ENCODE measurements at places on chromosomes 3 and 15.

DNA sequence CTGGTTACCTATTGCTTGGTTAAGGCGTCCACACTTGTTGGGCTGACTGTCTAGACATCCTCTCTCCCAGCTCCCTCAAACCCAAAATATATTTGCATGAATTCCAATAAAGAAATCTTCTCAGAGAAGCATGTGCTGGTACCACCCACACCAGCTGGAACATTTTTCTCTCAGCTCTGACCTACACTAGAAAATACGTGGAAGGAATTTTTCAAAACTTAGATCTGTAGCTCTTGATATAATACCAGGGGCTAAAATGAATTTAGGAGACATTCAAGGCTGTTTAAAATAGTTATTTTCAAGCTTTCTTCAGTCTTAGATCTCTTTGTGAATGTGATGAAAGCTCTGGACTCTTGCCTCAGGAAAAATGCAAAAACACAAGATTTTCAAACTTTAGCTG, 590.4 kb downstream of the PDCD6IP start:
- no peak for DNase-seq

DNA sequence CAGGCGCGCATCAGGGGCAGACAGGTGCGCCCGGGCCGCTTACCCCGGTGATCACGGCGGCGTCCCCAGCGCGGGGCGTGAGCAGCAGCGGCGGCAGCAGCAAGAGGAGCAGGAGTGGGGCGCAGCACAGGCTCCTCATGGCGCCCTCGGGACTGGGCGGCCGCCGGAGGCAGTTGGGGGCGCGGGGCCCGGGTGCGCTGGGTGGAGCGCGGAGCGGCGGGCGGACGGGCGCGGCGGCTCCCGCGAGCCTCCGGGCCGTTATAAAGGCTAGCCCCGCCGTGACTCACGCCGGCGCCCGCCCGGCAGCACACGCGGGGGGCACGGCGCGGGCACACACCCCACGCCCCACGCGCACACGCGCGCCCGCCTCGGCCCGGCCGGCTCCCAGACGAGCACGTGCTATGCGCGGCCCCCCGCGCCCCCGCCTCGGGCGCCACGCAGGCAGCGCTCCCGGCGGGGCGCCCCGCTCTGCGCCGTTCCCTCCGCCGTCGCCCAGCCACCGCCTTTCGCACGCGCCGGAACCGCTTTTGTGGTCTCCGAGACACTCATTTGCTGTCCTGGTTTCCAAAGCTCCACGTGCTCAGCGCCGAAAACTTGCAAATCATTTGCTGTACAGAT, at the start of gene PROK2:
Gene PROK2, minus strand, starts transcription at position 235 of the 618 bp plus-strand sequence. Its CDS starts 96 bp downstream, at position 139.
- no peak for DNase-seq

DNA sequence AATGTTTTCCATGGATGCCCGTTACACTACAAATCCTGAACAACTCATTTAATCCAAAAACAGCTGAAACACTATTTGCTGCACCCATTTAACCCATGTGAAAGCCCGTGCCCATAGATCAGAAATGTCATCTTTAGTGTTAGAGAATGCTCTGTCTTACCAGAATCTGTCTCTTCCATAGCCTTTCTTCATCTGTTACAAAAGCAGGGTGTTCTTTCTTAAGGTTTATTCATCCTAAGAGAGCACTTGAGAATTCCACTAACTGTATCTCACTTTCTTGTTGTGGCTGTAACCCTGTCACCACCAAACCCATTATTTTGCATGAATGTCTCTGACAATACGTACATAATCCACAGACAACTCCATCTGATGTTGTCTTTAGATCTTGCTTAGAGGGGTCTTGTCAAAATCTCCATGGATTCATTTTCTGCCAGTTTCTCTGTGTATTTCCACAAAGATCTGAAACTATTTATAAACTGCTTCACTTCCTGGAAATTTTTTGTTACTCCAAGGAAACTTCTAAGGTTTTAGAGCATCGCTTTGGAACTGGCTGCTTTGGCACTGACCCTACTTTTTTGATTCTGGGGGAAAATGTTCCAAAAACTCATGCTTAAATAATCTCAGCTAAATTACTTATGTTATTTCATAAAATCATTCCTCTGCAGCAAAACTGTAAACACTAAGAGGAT, 167.8 kb upstream of the CCDC54 start:
- DNase-seq = no peak

DNA sequence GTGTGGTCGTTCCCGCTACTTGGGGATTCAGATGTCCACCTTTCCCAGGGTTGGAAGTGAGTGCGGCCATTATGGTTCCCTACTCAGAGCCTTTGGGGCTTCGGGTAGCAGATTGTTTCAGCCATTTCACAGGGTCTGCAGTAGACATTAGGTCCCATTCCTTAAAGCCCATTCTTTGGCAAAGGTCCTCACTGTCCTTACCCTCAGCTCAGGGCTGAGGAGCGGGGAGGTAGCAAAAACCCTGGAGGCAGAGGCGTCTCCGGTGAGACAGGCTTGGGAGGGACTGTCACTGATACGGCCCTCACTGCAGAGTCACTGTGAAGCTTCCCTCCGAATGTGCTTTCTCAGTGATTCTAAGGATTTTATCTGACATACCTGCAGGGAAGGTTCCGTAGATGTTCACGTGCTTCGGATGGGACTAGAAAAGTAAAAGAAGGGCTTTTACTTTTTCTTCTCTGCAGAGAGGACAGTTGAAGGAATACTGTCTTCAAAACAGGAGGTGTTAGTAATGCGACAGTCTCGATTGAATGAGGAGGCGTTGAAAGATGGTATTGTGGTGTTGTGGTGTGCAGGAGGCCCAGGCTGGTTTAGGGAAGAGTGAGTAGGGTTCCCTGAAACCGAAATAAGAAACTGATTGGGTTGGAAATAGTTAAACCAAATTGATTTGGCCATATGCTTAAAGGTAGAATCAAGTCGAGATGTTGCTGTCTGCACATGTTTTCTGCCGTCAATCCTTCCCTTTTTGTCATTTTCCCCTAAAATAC, 630 bp downstream of the ATP6V1A start:
- DNase-seq = peak; percentile 27

DNA sequence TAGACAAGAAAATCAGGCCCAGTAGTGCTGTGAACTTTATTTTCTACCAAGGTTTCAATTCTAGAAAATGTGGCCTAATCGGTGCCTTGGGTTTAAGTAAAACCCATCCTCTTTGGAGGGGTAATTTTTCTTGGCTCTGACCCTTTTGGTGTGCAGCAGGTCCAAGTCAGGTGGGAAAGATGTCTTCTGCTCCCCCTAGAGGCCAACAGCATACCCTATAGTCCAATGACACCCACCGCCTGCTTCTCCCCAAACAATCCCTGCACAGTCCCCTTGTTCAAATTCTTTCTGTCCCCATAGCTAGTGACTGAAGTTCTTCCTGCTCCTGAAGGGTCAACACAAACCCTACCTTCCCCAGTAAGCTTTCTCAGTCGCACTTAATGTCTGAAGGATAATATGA, 261.8 kb upstream of the GOLGA6L4 start:
- DNase-seq = peak; percentile 22

DNA sequence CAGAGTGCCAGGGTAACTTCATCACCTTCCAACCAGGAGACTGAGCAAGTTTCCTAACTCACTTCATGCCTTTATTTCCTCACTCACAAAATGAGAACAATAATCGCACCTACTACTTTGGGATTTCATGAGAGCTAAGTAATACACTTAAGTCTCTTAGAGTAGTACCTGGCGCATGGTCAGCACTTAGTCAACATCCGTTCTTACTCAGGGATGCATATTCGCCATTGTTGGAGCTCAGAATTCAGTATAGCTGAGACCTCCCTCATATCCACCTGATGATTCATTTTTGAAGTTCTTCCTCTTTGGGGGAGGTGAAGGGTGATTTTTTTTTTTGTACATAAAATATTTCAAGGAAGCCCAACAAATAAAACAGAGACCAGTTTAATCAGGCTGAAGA, 188.2 kb downstream of the AGBL1 start:
- DNase-seq = no peak

DNA sequence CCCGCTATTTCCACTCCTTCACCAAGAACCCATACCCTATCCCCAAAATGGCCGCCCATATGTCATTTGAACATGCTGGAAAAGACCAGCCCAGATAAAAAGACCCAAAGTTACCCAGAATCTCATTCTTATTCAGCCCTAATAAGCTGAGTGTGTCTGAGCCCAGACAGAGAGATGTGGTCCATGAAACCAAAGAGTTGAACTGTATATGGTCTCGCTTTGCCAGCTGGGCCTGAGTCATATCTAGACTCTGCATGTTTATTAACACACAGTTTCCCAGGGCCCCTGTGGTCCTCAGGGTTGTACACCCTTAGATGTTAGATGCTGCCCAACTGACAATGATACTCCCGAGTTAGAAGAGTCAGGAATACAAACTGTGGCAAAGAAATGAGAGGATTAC, 201.9 kb upstream of the STRIT1 start:
- DNase-seq = peak; percentile 5

DNA sequence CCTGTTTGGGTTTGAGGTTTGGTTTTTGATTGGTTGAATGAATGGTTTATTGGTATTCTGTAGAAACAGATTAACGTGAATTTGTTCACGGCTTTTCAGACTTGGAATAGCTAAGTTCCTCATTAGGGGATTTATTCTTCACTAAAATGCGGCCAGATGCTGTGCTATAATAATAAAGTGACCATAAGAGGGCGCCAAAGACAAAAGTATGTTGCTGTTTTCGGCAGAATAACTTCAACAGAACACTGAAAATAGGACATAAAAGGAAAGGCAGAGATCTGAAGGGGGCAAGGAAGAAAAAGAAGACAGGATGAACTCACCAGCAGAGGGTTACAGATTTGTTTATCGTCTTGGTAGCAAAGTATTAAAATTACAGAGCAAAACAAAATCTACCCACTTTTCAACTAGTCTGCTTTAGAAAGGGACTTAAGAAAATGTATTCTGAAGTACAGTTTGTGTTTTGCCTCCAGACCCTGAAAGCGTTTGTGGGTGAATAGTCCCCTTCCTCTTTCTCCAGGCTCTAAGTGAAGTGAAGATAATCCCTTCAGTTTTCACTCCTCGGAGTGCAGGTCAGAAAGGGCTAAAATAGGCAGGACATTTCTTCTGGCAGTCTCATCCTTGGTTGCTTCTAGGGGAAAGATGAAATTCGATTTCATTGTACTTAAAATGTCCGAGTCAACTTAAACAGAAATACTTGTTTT, 147.6 kb downstream of the IL20RB start:
- peak; percentile 70 for DNase-seq

- no peak for DNase-seq
Measured at GRCh38 chr3:194107107-194107506, 28.8 kb upstream of the HES1 start.

- no peak for DNase-seq
Measured at GRCh38 chr3:107344722-107345121, 32.5 kb upstream of the CCDC54 start.

- no peak for DNase-seq
Measured at GRCh38 chr15:53837263-53837662, 77.8 kb upstream of the WDR72 start.

DNA sequence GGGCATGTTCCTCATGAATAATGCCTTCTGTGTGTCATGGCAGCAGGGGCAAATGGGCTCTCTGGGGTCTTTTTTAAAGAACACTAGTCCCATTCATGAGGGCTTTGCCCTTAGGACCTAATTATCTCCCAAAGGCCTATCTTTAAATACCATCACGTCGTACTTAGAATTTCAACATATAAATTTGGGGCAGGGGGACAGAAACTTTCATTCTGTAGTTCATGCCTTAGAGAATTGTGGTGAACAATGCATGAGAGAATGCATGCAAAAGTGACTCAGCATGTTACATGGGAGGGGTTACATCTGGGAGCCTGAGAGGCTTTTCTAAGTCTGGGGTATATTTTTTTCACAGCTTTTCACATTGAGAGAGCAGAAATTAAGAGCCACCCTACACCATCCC, 208.5 kb upstream of the ROPN1 start:
- DNase-seq = no peak

- no peak for DNase-seq
Measured at GRCh38 chr15:29917600-29918597, 95.6 kb upstream of the TJP1 start.

GRCh38 chr3:133965013-133965570, 64.6 kb downstream of the SLCO2A1 start:
- DNase-seq = no peak

DNA sequence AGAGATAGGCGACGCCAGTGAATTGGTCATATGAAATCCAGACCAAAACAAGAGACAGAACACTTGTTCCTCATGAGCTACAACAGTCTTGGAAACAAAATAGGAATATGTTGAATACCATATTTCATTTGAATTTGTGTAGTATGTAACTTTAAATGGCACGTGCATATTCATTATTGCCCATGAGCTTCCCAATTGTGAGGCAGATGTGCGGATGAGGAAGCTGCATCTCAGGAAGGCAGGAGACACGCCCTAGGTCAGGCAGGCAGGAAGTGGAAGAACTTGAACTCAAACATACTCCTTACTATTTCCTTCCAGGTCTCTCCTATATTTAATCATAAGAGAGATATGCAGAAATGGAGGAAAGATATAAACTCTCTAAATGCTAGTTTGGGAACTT, 106.8 kb upstream of the SLC2A2 start:
- DNase-seq = no peak

DNA sequence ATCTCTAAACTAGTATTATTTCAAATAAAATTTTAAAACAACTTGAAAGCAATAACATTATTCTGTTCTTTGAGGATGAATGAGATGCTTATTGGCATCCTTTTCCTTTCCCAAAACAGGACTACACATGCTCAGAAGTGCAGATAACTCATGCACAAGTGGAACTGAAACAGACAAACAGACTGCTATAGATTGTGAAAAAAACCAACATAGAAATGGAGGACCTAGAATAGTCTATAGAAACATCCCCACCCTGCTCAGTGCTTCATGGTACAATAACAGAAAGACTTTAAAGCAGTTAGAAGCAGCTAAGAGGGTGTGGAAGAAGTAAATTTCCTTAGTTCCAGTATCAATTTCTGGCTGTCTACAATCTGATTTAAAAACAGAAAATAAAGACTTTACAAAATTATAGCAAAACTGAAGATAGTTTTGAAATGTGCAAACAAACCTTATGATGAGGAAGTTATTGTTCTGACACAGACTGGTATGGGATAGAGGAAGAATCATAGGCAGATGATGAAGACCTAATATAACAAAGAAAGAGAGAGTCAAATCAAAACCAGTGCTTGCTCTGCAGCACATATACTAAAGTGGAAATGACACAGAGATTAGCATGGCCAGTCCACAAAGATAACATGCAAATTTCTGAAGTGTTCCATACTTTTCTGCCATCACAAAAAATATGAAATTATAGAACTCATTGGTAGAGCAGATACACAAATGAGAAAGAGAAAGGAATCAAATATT, 1025.4 kb downstream of the SQOR start:
- DNase-seq = no peak

DNA sequence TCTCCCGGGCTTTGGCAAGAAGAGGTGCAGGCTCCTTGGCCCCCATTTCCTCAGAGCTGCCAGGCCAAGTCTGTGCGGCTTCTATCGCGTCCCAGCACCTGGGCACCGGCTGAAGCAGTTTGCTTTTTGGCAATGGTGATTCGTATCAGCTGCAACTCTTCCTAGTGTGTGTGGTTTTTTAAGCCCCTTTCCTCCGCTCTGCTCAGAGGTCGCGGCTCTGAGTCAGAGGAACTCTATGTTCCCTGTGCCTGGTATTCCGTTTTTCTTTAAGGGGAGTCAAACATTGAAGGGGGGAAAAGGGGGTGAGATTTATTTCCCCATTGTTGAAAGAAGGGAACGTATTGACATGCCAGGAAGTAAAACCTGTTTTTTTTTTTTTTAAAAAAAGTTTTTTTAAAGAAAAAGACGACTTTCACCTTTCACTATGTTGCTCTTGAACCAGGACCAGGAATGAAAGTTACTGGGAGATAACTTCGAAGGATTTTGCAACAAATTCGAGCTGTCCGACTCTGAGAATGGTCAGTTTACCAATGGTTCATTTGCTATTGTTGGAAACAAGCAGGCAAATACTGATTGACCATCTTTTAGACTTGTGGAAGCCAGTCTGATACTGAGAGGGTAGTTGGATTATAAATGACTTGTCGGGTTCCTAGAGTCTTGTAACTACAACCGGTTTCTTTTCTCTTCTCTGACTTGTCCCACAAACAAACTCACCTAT, 1.1 kb downstream of the ARMC8 start:
- peak; percentile 57 for DNase-seq
